ENCODE measurements at places on chromosomes 12 and 14.

- no peak for DNase-seq
Observed at GRCh38 chr12:92859650-92860386, 69.3 kb downstream of the EEA1 start.

GRCh38 chr14:69643430-69644200, 32.2 kb downstream of the SUSD6 start:
- DNase-seq = no peak

GRCh38 chr12:8638951-8639350, 23.7 kb downstream of the MFAP5 start:
- DNase-seq = no peak

DNA sequence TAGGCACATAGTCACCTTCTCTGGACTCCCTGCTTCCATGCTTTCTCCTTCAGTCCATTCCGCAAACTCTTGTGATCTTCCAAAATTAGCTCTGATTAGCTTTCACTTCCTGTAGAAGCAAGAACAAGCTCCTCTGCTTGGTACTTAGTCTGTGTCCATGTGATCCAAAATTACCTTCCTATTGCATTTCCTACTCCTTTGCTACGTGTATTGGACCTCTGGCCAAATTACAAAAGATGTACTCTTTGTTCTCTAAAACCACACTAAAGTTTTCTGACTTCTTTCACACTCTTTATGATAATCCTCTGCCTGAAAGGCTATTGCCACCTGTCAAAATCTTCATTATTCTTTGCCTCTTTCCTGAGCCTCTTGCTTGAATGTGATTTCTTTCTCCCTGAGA, 786 bp upstream of the TSFM start:
- no peak for DNase-seq

DNA sequence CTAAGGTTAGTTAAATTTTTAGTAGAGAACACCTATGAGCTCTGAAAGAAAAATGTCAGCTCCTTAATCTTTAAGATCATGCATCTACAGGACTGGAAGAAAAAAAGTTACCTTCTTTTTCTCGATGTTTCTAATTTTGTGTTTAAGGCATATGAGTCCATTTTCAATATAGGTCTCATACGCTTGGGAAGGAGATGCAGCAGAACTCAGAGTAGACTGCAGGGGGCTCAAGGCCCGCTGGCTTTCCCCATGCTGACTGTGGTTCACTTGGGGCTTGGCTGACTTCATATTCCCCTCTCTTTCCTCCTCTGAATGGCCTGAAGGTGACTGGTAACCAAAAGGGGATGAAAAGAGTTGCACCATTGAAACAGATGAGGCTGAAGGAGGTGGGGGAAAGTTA, 1.5 kb downstream of the CAPRIN2 start:
- peak; percentile 3 for DNase-seq
